CD4-positive, alpha-beta T cell treated with Interleukin-21 for 1 hour (primary cell): ENCODE measurements at places on chromosomes 3 and 15.
A peak's percentile ranks its signal among the peaks of the same experiment; 100 is the strongest.

DNA sequence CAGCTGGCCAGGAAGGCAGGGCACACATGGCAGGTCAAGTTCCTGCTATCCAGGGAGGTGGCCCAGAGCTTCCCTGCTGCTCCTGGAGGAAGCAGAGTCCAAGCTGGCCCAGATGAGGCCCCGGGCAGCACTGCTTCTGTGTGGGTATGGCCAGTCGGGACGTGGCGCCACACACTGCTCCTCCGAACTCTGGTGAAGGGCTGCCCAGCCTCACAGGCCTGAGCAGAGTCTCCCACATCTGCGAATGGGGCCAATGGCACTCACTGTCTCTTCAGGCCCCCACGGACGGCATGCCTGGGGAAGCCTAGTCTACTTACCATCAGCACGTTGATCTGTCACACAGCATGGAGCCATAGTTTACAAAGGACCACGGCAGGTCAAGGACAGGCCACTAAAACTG is 2.5 kb upstream of the PLA2G4F start:
- DNase-seq = no peak

GRCh38 chr3:65401359-65402305 is 637.1 kb downstream of the MAGI1 start:
- no peak for DNase-seq

- DNase-seq = no peak
These were observed 339.9 kb upstream of the KCNH8 start for GRCh38 chr3:18808429-18808828.

DNA sequence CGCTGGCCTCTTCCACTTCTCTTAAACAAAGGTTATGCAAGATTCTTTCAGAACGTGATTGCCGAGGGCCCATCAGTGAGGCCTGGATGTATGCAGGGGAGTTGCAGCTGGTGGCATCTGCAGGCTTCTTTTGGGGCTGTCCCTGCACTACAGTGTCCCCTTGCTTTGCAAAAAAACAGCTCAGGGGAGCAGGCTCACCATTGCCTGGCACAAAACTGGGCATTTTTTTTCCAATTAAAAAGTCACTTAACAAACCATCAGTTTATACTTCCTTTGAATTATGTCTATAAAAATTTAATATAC is 148.6 kb downstream of the ATP10A start:
- no peak for DNase-seq

GRCh38 chr3:179224584-179224983 is 26.3 kb downstream of the KCNMB3 start:
- DNase-seq = no peak

DNA sequence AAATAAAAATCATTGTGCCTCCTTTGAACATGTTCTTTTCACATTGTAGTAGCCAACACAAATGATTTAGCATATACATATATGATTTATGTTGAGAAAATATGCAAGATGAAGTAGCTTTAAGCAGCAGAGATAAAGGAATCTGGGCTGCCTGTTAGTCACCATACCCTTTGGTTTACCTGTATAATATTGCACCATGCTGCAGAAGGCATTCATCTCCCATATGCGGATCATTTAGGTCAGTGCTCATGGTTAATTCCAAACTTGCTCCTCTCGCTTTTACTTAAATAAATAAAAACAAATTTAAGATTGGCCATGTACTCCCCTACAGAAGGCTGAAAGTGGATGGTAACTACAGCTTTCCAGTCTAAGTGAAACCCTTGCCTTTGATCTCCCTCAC is 86.7 kb upstream of the TBL1XR1 start:
- DNase-seq = no peak

DNA sequence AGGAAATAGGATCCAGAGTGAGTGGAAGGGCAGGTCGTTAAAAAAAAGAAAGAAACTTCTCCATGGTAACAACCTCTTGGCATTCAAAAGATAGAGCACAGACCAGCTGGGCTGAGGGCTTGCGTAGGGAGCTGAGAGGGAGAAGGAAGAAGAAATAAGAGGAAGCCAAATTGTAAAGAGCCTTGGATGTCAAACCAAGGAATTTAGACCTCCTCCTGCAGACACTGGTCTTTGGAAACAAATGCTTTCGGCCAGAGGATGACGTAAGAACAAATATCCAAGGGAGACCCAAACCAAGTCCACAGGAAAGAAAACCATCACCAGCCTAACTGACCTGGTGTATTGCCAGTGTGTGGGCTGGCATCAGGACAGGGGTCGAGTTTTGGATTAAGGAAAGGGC is 155.2 kb downstream of the UACA start:
- DNase-seq = no peak

GRCh38 chr3:156761007-156761406 is 65.1 kb upstream of the LEKR1 start:
- no peak for DNase-seq

- DNase-seq = no peak
These were observed 116.2 kb upstream of the KCNMB2 start for GRCh38 chr3:178420033-178420432.

GRCh38 chr15:58134886-58135285 is 3.3 kb upstream of the AQP9 start:
- no peak for DNase-seq

- DNase-seq = no peak
These were observed 28.6 kb downstream of the PAQR9 start for GRCh38 chr3:142934887-142935269.

DNA sequence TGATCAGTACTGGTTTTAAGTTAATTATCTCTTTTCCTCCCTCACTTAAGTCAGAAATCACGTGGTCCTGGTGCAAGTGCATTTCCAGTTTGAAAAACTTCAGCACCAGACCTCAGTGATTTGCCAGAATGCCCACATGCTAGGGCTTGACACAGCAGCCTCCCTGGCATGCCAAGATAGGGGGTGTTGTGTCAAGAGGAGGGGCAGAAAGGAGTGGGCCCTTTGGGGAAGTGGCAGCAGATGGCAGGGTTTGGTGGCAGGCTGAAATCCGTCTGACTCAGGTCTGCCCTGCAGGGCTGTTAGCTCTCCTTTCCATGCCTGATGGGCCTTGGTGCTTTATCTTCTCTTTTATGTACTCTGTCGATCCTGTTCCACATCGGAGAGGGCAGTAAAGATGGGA is 23.4 kb downstream of the PXK start:
- peak; percentile 5 for DNase-seq

DNA sequence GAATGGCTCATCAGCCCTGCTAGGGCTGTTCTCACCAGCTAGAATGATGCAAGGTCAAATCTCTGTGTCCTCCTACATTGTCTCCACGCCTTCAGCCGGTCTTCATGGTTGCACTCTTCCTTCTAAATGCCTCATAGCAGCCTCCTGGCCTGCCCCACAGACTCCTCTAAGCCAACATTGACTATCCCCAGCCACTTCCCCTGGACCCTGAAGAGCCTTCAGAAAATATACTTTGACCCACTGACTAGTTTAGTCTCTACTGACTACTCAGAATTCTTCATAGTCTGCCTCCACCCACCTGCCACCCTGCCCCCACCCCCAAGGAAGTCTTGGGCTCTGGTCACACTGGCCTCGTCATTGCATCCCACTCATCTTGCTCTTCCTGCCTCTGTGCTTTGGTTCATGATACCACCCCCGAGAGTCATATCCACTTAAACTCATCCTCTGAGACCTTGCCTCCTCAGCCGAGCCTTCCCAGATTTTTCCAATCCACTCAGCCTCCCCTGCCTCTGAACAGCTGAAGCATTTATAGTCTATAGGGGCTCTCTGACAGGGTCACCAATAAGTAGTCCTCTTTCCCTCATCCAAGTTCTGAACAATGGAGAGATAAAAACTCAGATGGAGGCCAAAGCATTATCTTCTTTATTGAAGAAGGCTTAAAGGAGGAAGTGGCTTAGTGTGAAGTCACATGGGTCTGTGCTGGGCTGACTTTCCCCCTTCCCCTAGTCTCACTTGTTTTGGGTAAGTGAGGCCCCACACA is 9.5 kb upstream of the DOCK3 start:
- DNase-seq = no peak

GRCh38 chr15:74655424-74655823 is 39.8 kb downstream of the CLK3 start:
- no peak for DNase-seq

DNA sequence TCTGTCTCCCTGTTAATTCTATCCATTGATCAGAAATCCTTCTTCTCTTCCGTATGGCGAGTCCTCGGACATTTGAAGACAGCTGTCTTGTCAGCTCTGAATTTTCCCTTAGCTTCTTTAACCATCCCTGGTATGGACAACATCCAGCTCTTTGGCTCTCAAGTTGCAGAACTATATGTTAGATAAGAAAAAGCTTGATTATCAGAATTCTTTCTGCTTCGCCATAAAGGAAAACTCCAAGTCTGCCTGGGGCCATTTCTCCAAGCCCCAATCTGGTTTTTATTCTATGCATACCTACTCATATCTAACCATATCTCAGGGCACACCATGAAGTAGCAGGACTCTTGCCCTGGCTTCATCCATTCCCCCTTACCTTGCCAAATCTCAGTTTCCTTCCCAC is 215.7 kb upstream of the TMC3 start:
- no peak for DNase-seq

- DNase-seq = no peak
These were observed 61.1 kb upstream of the GATA2 start for GRCh38 chr3:128554100-128554464.

DNA sequence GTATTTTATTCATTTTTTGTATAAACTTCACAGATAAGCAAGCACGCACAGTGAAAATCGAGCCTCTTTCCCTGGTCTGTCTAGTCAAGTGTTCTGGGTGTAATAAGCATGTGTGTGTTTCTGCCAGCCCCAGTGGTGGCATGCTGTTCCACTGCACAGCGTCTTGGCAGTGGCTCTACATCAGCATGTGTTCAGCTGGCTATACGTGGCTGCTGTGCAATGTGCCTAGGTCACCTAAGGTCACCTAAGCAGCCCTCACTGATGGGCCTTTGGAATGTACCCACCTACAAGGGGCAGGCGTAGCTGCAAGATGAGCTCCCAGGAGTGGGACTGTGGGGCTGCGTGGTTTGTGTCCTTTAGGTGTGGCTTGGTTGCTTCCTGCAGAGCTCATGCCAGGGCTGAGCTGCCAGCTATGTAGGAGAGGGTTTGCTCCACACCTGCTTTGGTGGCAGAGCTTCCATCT is 4.9 kb downstream of the LIMD1 start:
- DNase-seq = no peak

GRCh38 chr3:41167722-41168497 is 31.4 kb upstream of the CTNNB1 start:
- no peak for DNase-seq

DNA sequence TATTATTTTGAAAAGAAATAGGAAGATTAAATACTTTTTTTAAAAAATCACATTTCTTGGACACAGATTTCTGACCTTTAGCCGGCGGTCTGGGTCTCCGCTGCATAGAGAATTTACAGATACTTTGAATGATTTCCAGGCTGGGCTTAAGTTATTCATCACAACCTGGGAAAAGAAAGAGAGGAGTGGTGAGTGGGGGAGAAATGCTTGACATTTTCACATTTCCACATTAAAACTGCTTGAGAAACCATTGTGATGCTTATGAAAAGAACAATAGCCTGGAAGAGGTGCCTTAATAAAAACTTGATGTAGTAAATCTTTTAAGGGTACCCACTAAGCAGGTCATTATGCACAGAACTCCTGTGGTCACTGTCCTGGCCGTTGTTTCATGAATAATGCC is 166.8 kb upstream of the MRPL3 start:
- DNase-seq = no peak

DNA sequence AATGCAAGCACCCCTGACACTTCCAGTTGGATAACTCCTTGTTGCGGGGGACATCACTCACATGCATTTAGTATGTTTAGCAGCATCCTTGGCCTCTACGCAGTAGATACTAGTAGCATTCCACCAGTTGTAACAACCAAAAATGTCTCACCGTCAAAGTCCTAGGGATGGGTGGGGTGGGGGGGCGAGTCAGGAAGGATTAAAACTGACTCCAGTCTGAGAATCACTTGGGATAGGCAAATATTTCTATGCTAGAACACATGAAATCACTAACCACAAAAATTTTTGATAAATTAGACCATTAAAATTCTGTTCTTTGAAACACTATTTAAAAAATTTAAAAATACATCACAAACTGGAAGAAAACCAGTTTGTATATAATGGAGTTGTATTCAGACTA is 18.0 kb downstream of the ICE2 start:
- DNase-seq = no peak

GRCh38 chr3:58574106-58574505 is 3.1 kb downstream of the FAM107A start:
- no peak for DNase-seq

- no peak for DNase-seq
These were observed 57.5 kb upstream of the SETMAR start for GRCh38 chr3:4245671-4246070.

- no peak for DNase-seq
These were observed 231.8 kb downstream of the UACA start for GRCh38 chr15:70531576-70531975.

DNA sequence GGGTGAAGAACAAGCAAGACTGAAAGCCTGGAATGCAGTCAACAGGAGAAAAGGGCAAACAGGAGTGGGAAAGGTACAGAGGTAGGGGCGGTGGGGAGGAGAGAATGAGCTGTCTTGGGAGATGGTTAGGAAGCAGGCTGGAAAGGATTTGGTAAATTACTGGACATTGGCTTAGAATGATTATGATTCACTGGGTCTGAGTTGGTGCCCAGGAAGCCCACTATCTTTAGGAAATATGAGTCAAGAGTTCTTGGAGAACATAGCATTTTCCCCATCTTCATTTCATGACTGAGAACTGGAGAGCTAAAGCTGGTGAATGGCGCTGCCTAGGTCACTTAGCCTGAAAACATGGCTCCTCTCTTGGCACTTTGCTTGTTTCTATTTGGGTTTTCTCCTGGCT is 74.7 kb upstream of the C3orf80 start:
- DNase-seq = no peak

GRCh38 chr3:125622381-125622791 is 27.1 kb upstream of the OSBPL11 start:
- no peak for DNase-seq

DNA sequence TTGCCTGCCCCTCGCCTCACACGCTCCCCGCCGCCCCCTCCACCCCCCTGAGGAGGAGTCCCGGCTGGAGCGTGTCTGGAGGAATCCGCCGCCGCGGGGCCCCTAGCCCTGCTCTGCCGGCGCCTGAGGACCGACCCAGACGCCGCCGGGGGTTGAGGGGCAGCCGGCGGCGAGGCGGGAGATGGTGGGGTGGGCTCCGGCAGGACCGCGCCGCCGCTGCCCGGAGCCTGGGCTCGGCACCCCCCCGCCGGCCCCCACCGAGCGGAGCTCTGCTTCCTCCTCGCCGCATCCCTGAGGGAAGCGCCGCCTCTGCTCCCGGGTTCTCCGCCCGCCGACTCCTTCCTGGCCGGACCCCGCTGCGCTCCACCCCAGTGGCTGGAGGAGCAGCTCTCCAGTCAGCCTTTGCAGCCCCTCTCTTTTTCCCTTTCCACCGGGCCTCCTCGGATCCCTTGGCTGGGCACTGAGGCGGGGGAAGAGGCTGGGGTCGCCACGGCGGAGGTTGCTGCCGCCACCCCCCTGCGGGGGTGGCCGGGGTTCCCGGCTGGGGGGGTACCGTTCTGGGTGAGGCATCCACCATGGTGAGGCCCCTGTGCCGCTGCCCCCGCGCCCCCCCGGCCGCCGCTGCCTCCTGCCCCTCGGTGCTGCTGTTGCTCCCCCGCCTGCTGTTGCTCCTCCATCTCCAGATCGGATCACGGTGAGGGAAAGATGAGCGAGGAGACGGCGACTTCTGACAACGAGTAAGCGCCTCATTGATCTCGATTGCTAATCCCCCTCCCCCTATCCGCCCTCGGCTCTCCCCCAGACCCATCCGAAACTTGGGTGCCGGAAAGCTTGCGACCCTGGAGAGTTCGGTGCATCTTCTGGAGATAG is at the start of gene SPRED1:
TSS of gene SPRED1 (plus strand) at position 356 of the 870 bp plus-strand sequence. CDS start at position 706, 350 bp downstream.
- DNase-seq = peak; percentile 10

- no peak for DNase-seq
These were observed 4.1 kb upstream of the ACTC1 start for GRCh38 chr15:34799149-34800101.
